ENCODE measurements at places on chromosomes 3 and 15.

DNA sequence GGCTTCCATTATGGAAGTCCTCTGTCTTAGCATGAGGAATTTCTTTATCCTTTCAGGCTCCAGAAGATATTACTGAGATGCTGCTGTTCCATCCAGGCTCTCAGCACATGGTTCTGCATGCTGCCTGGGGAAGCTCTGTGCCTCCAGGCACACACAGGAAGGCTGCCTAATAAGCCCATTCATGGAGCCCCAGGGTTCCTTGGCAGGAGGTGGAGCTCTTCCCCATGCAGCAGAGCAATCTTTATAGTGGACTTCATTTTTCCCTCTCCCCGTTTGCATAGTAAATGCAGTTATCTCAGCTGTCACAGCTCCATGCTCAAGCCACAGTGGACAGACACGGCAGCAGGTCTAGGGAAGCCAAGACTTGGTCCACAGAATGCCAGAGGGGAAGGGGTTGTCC, 57.6 kb downstream of the BOC start:
- no peak for DNase-seq

DNA sequence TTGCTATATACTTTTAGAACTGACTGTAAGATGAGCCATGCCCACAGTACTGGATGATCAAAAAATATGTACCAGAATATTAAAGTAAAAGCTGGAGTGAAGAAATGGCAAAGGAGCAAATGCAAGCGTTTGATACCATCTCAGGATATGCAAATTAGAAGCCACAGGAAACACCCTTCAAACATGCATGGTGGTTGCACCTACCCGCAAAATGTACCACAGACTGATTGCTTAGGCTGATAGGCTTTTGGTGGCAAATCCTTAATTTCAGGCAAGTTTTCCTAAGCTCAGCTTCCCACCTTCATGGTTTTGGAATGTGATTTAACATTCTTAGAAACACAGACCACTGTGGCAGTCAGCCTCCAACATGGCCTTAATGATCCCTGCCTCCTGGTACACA, 149.0 kb downstream of the PDZRN3 start:
- no peak for DNase-seq

- DNase-seq = no peak
Observed at GRCh38 chr3:134446800-134447199, 39.0 kb downstream of the ANAPC13 start.

- DNase-seq = peak; percentile 20
Observed at GRCh38 chr3:183540501-183541234, 14.8 kb downstream of the KLHL6 start.

- DNase-seq = no peak
Observed at GRCh38 chr3:94822298-94822697, 759.4 kb downstream of the NSUN3 start.

DNA sequence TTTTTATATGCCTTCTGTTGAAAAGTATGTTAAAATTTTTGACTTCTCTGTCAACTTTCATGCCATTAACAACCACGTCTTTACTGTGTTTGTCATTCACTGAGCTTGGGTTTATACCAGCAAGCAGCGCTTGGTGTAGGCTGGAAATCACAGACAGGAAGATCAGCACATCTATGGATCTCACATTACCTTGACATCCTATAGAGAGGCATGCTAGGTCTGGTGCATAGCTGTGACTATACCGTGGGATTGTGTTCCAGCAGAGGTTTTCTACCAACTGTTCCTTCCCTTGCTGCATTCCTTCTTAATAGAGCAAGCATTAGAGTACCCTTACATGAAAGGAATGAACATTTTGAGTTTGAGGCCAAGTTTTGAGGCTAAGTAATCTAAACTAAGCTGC, 53.0 kb downstream of the DZIP3 start:
- no peak for DNase-seq

GRCh38 chr15:29103824-29104565, 165.6 kb downstream of the NSMCE3 start:
- DNase-seq = peak; percentile 86

- no peak for DNase-seq
Observed at GRCh38 chr3:50639055-50639494, 22.1 kb downstream of the MAPKAPK3 start.
